ENCODE measurements at places on chromosomes 7 and 10.

DNA sequence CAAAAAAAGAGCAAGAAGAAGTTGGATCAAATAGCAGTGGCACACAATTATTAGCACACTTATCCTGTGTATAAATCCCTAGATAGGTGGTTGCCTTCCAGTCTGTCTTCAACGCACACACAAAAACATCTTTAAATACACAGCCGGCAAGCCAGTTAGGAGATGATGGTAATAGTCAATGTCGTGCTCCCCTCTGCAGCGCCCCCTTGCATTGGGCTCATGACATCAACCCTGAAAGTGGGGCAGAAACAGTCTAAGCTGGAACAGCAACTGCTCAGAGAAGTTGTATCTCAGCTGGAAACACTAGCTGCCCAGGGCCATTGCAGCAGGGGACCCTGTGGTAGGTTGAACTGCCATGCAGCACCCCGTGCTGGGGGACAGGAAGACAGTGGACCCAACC, 179.5 kb upstream of the YAE1 start:
- no peak for DNase-seq

GRCh38 chr10:89185658-89186057, 21.5 kb downstream of the CH25H start:
- no peak for DNase-seq

- no peak for DNase-seq
Measured at GRCh38 chr7:96040250-96040772, 268.0 kb downstream of the DYNC1I1 start.

- no peak for DNase-seq
Measured at GRCh38 chr7:69981646-69982045, 383.4 kb downstream of the AUTS2 start.

DNA sequence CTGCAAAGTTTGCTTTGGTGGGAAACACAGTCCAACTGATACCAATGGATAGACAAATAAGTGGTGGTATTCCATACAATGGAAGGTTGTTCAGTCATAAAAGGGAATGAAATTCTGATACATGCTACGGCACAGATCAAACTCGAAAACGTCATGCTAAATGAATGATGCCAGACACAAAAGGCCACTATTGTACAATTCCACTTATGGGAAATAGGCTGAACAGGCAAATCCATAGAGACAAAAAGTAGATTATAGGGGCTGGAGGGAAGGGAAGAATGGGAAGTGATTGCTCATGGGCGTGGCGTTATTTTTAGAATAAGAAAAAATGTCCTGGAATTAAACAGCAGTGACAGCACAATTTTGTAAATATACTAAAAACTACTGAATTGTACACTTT, 66.0 kb upstream of the FOXK1 start:
- DNase-seq = no peak

- no peak for DNase-seq
Measured at GRCh38 chr10:18185621-18186020, 45.4 kb downstream of the CACNB2 start.

- DNase-seq = no peak
Measured at GRCh38 chr7:18163091-18163490, 135.4 kb upstream of the PRPS1L1 start.

GRCh38 chr7:147941381-147941780, 649.2 kb upstream of the C7orf33 start:
- DNase-seq = no peak

DNA sequence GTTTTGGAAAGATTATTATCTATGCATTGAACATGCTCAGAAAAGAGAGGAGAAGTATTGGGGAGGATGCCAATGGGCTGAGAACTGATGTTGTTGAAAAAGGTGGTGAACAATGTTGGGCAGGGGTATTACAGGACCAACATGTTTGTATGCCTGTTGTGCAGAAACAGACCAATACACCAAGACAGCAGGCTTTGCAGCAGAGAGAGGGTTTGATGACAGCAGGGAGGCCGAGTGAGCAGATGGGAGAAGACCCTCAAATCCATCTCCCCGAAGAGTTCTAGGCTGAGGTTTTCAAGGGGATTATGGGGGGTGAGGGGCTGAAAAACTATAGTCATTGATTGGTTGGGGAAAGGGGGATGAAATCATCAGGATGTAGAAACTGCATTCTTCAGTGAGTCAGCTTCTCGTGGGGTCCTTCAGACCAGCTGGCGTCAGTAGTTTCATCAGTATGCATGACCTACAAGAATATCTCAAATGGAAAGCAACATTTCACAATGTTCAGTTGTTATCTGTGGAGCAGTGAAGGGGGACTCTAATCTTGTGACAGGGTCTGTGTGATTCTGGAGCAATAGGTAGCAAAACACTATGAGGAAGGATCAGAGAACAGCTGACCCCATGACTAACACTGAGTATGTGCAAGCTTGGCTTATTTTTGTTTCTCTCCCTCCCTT, 167.8 kb downstream of the BAMBI start:
- no peak for DNase-seq

- DNase-seq = no peak
Measured at GRCh38 chr7:35908331-35909216, 107.7 kb downstream of the SEPTIN7 start.

- DNase-seq = no peak
Measured at GRCh38 chr10:29623797-29624196, 11.0 kb downstream of the SVIL start.

DNA sequence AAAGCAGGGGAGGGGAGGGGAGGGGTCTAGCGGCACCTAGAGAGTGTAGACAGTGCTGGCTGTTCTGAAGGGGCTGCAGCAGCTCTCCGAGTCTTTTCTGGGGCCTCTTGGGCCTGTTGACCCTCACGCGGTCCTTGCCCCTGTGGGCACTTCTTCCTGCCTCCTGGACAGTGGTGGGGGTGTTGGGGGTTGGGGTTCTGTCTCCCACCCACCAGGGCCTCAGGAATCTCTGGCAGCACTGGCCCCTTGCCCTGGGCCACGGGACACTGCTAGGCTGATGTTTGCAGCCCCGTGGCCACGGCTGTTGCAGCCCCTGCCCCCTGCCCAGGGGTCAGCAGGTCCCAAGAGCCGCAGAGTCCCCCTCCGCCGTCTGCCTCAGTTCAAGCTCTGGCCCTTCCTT, 68.9 kb upstream of the INPP5A start:
- no peak for DNase-seq

- no peak for DNase-seq
Measured at GRCh38 chr10:69965919-69966662, 86.6 kb upstream of the MACROH2A2 start.

GRCh38 chr7:33503014-33503413, 373.6 kb downstream of the BBS9 start:
- no peak for DNase-seq

DNA sequence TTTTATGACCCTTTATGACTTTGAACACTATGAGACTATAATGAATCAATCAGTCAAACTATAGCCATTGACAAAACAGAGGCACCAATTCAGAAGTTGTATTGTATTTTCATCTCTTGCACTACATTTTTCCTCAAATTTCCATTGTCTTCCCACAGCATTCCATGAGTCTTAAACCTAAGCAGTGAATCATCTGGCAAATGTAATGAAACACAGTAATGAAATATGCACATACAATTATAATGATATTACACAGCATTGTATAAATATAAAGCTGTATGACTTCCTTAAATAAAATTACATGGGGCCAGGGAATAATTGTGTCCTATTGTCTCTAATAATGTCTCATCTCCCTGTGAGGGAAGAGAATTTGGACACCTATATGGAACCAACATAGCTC, 45.0 kb downstream of the VWDE start:
- no peak for DNase-seq

- no peak for DNase-seq
Measured at GRCh38 chr7:2010101-2010500, 222.6 kb downstream of the MAD1L1 start.

- DNase-seq = no peak
Measured at GRCh38 chr10:123904834-123905409, 13.3 kb upstream of the CPXM2 start.

- no peak for DNase-seq
Measured at GRCh38 chr7:138770904-138771303, 26.9 kb upstream of the TMEM213 start.

- DNase-seq = no peak
Measured at GRCh38 chr10:124056337-124056980, 36.9 kb downstream of the CHST15 start.

GRCh38 chr10:52313933-52314821, at the start of gene DKK1:
Gene DKK1, plus strand, starts transcription at chr10:52314281. Its CDS starts 154 bp downstream, at chr10:52314435.
- no peak for DNase-seq

DNA sequence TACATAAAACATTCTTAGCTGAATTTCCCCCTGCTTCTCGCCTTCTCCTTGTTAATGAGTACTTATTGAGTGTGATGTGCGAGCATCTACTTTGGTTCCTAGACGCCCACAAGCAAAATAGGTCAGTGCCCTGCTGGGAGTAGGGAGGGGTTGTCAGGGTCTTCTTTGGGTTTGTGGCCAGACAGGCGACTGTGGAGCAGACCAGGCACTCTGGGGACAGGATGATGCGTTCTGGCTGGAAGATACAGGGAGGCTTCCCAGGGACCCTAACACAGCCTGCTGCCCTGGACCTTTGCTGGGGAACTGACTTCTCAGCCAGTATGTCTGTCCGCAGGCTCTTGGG, 227.2 kb downstream of the CUX1 start:
- no peak for DNase-seq

GRCh38 chr7:25788961-25789620, 362.9 kb upstream of the NFE2L3 start:
- DNase-seq = no peak

- DNase-seq = no peak
Measured at GRCh38 chr7:15175152-15175551, 272.6 kb upstream of the DGKB start.

- no peak for DNase-seq
Measured at GRCh38 chr7:96526496-96526895, 183.2 kb downstream of the SEM1 start.

- DNase-seq = no peak
Measured at GRCh38 chr7:46932306-46932675, 649.6 kb downstream of the TNS3 start.

DNA sequence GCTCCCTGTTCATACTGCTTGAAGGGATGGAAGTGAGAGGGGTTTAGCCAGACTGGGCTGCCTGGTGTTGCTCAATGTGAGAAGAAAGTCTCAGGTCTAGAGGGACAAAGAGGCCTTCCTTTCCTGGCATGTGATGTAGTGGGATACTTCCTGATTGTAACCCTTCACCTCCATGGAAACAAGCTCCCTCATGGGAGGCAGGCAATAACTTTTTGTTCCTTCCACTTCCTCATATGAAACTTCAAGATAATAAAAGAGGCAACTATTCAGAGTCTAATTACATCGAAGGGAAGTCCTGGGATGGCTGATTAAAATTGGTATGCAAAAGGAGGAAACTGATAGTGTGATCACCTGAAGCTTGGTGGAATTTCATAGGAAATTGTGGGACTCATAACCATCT, 84.1 kb upstream of the ETV1 start:
- DNase-seq = no peak

- DNase-seq = no peak
Measured at GRCh38 chr10:79367426-79368189, 20.3 kb downstream of the PPIF start.

DNA sequence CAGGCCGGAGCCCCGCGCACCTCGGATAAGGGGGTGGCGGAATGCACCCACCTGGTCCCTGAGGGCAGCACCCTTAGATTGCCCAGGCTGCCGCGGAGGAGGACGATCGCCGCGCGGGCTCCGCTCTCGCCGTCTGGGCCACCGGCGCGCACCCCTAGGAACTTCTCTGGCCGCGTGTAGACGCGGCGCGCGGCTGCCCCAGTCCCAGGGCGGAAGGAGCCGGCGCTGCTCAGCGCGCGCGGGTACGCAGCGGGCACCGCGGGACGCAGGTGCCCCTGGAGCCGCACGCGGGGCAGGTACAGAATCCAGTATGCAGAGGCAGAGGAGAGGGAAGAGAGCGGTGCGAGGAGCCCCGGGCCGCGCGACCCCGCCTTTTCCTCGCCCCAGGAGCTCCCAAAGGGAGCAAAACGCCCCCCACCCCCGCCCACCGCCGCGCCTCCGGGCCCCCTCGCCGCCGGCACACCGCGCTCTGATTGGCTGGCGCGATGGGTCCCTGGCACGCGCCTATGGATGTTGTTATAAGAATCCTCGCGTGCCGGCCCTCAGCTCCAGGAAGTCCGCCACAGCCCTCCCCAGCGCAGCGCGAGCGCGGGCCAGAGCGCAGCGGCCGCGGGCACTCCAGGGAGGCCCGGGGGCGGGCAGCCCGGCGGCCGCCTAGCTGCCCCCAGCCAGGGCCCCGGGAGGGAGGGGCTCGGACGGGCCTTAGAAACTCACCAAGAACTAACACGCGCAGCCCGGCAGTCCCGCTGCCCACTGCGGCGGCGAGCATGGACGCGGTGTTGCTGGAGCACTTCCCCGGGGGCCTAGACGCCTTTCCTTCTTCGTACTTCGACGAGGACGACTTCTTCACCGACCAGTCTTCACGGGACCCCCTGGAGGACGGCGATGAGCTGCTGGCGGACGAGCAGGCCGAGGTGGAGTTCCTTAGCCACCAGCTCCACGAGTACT, at the start of gene PTF1A:
TSS of gene PTF1A (plus strand) at position 549 of the 948 bp plus-strand sequence. CDS start at position 768, 219 bp downstream.
- no peak for DNase-seq

- no peak for DNase-seq
Measured at GRCh38 chr7:15459018-15459615, 102.7 kb downstream of the AGMO start.

GRCh38 chr10:114541081-114541796, 116.8 kb downstream of the ABLIM1 start:
- DNase-seq = peak; percentile 54

DNA sequence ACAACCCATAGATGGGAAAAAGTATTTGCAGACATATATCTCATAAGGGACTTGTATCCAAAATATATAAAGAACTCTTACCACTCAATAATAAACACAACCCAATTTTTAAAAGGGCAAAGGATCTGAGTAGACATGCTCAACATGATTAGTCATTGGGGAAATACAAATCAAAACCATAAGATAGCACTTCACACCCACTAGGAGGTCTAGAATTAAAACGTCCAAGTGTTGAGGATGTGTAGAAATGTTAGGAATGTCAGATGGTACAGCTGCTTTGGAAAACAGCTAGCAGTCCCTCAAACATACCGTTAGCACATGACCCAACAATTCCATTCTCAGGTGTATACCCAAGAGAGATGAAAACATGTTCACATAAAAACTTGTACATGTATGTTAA, 8.3 kb downstream of the PSTK start:
- DNase-seq = no peak

DNA sequence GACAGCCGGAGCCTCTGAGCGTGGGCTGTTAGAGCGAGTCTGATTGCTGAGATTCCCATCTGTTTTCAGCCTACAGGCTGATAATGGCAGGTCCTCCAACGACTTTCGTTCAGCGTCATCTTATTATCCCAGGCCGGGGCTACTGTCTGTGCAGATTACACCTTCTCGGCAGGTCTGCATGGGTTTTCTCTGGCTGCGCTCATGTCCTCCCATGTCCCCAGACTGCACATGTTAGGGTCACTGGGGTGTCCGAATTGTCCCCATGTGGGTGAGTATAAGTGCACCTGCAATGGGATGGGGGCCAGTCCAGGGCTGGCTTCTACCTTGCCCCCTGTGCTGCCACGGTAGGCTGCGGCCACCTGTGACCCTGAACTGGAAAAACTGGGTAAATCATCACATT, 257.8 kb downstream of the COBL start:
- no peak for DNase-seq

DNA sequence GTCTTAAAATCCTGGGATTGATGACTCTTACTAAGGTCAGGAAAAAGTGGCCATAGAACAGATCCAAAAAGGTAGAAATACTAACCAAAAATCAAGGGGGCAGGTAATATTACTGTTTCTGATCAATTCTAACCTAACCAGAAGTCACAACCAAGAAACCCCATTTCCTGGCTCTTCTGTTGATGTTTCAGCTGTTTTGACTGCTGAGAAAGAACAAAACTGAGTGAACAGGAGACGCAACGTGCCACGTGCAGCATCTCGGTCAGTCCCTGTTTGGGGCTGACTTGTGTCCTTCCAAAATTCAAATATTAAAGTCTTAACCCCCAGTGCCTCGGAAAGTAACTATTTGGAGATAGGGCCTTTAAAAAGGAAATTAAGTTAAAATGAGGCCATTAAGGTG, 56.8 kb downstream of the JAZF1 start:
- DNase-seq = no peak

Data from stimulated activated CD4-positive, alpha-beta T cell treated with anti-CD3 and anti-CD28 coated beads, Interleukin-12 subunit alpha, Interleukin-12 subunit beta, amount 100 ng/mL, for 24 hours (primary cell).